ENCODE measurements at places on chromosomes 6 and 20. TPM values are rescaled to one million over a fixed set of nuclear protein-coding genes. Genes with fewer than 3 reads are reported as not detected.

GRCh38 chr6:170516783-170517616, 36.1 kb downstream of the PSMB1 start:
- H3K4me1 ChIP-seq = no peaks in the 10 kb centered on the region
- H3K36me3 ChIP-seq = no peaks in the 10 kb centered on the region
- H3K4me3 ChIP-seq = no peak overlapping the region

DNA sequence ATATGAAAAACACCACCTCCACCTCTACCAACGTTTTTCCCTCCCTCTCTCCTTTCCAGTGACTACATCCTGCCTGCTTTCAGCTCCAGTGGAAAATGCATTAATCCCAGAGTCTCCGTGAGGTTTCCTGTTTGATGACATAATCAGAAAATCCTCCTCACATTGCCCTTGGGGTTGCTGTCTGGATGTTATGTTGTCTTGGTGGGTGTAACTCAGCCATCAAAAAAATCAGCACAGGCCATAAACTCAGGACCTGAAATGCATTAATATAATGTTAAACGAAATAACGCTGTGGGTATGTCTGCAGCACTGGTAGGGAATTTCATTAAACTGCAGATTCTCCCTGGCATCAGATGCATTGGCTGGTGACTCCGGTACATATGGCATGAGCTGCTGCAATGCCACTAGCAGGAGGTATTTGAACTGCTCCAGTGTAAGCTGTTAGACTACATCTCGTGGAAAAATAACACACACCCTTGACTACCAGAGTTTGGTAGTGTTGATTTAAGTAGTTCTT, 297.8 kb downstream of the PRL start:
- H3K27me3 ChIP-seq = no peaks in the 10 kb centered on the region
- no peaks in the 10 kb centered on the region for H3K4me1 ChIP-seq
- no peak overlapping the region for H3K4me3 ChIP-seq
- no peaks in the 10 kb centered on the region for H3K36me3 ChIP-seq
- no peak overlapping the region for H3K27ac ChIP-seq
- DNase-seq = no peak

DNA sequence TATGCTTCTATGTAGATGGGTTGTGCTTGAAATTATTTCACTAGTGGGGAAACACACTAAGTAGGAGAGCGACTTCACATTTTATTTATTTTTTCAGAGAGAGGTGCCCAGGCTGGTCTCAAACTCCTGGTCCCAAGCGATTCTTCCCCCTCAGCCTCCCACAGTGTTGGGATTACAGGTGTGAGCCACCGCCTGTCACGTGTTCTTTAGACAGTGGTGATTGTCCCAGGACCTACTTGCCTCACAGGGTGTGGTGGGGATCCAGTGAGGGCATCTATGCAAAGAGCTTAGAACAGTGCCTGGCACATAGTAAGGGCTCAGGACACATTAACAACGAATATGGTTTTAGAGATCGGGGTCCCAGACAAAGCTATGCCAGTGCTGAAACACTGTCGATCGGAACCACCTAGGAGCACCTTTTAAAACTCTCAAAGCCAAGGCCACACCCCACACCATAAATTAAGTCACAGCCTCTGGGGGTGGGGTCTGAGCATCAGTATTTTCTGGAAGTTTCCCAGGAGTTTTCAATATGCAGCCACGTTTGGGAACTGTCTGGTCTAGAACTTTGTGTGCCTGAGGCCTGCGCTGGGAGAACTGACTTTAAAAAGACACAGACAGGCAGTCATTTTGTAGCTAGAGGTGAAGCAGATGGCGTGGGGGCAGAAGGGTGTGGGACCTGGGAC, 4.8 kb upstream of the BCAS4 start:
- no peak overlapping the region for H3K27ac ChIP-seq
- no peaks in the 10 kb centered on the region for H3K36me3 ChIP-seq
- no peaks in the 10 kb centered on the region for H3K27me3 ChIP-seq
- DNase-seq = no peak

- no peak for DNase-seq
- H3K4me1 ChIP-seq = peaks cover 7% of the 10 kb centered on the region
- peaks cover 3% of the 10 kb centered on the region for H3K27me3 ChIP-seq
- no peak overlapping the region for H3K4me3 ChIP-seq
- H3K36me3 ChIP-seq = no peaks in the 10 kb centered on the region
Observed at GRCh38 chr6:144053601-144054000, 41.8 kb downstream of the SF3B5 start.

- H3K36me3 ChIP-seq = no peaks in the 10 kb centered on the region
- peaks cover 10% of the 10 kb centered on the region for H3K4me1 ChIP-seq
- no peak overlapping the region for H3K27ac ChIP-seq
- no peak for DNase-seq
- no peak overlapping the region for H3K4me3 ChIP-seq
- no peaks in the 10 kb centered on the region for H3K27me3 ChIP-seq
Observed at GRCh38 chr20:32244150-32244823, 33.2 kb upstream of the KIF3B start.

DNA sequence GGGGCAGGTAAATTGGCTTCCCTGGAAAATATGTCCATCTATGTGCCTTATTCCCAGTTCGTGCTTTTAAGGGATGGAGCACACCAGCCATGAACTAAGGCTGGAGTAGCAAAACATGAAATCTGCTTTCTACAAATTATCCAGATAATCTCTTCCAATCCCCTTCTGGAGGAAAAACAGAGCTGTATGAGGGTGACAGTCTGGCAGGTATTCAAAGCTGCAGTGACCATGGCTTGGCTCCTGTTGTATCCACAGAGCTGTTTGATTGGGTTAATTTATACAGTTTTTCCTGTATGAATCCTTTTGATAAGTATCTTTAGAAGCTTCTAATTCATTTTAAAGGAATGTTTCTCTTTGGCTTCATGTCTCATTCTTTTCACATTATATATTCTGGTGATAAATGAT, 144.4 kb downstream of the AIG1 start:
- H3K4me3 ChIP-seq = no peak overlapping the region
- H3K4me1 ChIP-seq = no peaks in the 10 kb centered on the region
- no peaks in the 10 kb centered on the region for H3K36me3 ChIP-seq
- H3K27ac ChIP-seq = no peak overlapping the region

DNA sequence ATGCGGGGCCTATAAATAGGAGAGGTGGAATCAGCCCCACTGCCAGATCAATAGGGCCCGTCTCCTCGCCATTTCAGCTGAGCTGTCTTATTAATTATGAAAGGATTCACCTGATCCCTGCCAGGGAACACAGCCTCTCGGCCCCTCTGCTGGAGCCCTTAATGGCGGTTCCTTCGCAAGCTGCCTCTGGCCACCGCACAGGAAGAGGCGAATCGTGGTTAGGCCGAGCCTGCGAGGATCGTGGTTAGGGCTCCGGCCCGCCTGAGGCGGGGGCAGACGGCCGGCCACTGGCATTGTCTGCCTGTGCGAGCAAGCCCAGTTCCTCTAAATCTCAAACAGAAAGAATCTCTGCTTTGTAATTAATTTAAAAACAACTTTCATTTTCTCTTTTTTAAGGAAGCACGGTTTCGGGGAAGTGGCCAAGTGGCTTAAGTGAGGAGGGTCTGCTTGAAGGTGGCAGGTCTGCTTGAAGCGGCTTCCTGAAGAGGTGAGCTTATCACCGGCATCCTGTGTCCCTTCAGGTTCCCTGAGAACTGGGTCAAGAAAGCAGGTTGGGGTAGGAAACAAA, 9.2 kb downstream of the NRN1 start:
- peak overlapping the region; percentile 89 for H3K4me3 ChIP-seq
- H3K36me3 ChIP-seq = no peaks in the 10 kb centered on the region
- no peaks in the 10 kb centered on the region for H3K27me3 ChIP-seq
- H3K27ac ChIP-seq = no peak overlapping the region
- peaks cover 17% of the 10 kb centered on the region for H3K4me1 ChIP-seq

GRCh38 chr6:147986846-147987245, 355.8 kb upstream of the SASH1 start:
- H3K4me1 ChIP-seq = peaks cover 16% of the 10 kb centered on the region
- H3K36me3 ChIP-seq = no peaks in the 10 kb centered on the region
- DNase-seq = no peak
- H3K4me3 ChIP-seq = no peak overlapping the region
- no peaks in the 10 kb centered on the region for H3K27me3 ChIP-seq
- no peak overlapping the region for H3K27ac ChIP-seq

DNA sequence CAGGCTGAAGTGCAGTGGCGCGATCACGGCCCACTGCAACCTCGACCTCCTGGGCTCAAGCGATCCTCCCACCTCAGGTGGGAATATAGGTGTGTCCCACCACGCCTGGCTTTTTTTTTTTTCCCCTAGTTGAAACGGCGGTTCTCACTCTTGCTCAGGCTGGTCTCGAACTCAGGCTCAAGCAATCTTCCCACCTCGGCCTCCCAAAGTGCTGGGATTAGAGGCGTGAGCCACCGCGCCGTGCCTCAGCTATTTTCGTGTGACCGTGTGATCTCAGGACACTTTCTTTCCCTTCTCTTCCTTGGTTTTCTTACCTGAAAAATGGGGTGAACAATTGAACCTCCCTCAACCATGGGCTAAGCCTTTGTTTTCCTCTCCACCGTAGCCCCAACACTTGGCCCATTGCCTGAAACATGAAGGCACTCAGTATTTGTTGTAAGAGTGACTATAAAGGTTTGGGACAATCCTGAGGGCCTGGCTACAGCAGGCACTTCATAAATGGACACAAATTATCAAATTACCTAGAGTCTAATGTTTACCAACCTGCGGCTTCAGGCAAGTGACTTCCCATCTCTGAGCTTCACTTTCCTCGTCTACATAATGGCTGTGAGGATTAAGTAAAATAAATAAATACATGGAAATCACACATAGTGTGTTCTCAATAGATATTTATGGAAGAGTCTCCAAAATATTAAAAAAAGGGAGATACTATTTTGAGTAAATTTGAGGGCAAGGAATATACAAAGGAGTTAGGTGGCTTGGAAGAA, 31.4 kb upstream of the ID1 start:
- no peak for DNase-seq
- H3K4me3 ChIP-seq = peak overlapping the region; percentile 67
- H3K27ac ChIP-seq = no peak overlapping the region
- 0 out of 2 replicates have a peak, but pooled peaks cover 3% of the 10 kb centered on the region for H3K36me3 ChIP-seq

Gene YTHDF1
- 27.1 TPM for total RNA-seq

Gene BANF2
- not detected for total RNA-seq

Gene RAET1L
- total RNA-seq = not detected

Gene POU5F1
- total RNA-seq = not detected

Gene BPI
- not detected for total RNA-seq

Gene MYT1
- total RNA-seq = 3.5 TPM
